ENCODE measurements at places on chromosomes 1 and 21.

DNA sequence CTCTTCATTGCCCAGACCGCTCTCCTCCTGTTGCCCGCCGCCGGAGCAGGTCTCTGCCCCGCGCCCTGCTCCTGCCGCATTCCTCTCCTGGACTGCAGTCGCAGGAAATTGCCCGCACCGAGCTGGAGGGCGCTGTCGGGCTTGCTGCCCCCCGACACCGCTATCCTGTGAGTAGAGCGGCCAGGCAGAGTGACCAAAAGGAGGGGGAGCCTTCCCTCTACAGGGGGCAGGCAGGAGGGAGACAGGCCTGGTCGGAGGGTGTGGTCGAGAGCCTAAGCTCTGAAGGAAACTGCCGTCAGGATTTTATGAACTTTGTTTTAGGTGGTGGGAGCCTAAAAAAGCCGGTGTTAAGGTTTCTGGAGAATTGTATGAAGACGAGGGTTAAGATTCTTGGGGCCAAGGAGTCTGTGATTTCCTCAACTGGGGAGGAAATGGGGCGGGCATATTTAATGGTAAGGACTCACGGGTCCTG, 517 bp downstream of the LRIG2 start:
- no peak for DNase-seq

DNA sequence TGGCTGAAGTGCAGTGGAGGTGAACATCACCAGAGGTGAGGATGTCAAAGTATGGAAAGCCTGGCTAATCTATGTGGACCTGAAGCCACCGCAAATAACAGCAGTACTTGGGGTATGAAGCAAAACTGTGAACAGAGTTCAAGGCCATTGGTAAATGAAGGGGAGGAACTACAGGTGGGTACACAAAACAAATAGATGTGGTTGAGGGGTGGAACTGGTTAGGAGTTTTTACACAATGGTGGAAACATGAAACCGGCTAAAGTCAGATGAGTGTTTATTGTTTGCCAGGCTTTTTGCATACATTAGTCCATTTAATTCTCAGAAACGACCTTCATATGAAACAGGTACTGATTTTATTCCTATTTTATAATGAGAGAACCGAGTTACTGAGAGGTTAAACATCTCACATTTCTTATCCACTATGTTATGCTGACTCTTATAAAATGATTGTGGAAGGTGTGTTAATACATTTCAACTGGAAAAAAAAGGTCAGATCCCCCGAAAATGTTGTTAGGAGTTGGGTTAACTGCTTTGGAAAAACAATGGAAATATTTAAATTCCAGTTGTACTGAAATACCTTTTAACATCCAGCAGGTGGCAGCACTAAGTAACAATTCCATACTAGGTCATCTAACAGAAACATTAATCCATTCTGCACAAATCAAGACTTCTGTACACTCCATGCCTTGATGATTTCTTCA, 44.3 kb upstream of the GTF2B start:
- DNase-seq: peak; percentile 66

- DNase-seq: no peak
These were observed 23.3 kb downstream of the UBASH3A start for GRCh38 chr21:42426876-42427480.

DNA sequence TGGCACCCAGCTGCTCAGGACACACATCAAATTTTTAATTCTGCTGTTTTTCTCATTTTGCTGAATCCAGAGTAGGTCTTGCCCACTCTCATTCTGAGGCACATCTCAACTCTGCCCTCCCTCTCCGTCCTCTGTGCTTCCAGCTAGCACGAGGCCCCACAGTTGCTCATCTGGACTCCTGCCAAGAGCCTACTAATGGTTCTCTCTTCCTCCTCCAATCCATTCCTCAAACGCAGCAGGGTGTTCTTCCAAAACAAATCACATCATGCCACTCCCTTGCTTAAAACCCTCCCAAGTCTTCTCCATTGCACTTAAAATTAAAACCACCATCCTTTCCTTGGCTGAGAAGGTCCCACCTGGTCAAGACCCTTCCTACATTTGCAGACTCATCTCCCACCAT, 49.8 kb upstream of the SCAF4 start:
- DNase-seq: no peak

DNA sequence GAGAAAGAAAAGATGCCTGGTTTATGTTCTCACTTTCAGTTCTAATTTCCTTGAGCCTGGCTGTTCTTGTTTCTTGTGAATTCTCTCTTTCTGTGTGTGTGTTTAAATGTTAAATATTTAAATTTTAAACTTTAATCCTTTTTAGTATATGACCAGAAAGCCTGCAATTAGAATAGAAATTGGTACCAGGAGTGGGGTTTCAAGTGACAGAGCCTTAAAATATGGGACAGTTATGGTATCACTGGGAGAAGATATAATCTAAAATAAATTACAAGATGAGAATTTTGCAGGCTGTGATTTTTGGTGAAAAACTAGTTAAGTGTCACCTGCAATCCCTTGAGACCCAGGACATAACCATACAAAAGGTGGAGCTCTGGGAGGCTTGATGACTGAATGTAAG, 81.4 kb downstream of the SYT6 start:
- no peak for DNase-seq

- peak; percentile 79 for DNase-seq
These were observed at the start of gene ENAH for GRCh38 chr1:225652729-225653462. ENAH (minus strand) TSS chr1:225653123; CDS start chr1:225652690, 433 bp downstream.

- no peak for DNase-seq
These were observed 73.9 kb upstream of the VTCN1 start for GRCh38 chr1:117284399-117285215.

DNA sequence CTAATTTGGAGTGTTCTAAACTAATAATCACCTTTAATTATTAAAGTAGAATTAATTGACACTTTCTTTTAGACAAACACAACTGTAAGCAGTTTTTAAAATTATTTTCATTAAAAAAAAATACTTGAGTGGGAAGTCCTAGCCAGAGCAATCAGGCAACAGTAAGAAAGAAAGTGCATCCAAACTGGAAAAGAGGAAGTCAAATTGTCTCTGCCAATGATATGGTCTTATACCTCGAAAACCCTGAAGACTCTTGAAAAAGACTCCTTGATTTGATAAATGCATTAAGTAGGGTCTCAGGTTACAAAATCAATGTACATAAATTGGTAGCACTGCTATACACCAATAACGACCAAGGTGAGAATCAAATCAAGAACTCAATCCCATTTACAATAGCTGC, 83.0 kb upstream of the GADD45A start:
- DNase-seq: no peak

DNA sequence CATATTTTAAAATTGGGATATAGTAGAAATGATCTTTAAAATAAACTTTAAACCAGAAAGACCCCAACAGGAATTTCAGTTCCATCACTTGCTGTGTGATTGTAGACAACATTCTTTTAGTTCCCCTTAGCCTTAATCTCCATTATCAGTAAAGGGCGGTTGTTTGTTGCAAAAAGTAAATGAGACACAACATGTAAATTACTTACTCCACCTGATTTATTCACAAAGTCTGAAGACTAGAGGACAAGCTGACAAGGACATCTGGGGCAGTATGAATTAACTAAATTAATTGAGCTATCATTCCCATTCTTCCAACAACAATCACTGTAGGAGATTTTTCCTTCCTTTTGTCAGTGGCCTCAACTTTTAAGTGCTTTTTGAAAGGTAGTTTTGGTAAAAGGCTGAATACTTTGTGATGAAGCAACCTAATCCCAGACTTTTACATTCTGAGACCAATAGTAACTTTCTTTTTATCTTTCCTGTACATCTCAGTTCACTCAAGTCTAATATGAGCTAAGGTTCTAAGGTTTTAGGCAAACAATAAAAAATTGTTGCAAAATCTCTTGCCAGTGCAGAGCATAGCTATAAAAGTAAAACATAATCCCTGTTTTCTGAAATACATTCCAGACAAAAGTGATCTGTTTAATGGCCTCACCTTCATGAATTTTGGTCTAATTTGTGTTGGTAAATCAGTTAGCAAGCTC, 6.2 kb downstream of the SLC19A2 start:
- peak; percentile 4 for DNase-seq

- DNase-seq: no peak
These were observed 44.2 kb upstream of the EXOSC10 start for GRCh38 chr1:11143907-11144306.

- DNase-seq: no peak
These were observed 15.2 kb downstream of the ADSS2 start for GRCh38 chr1:244436336-244437085.

DNA sequence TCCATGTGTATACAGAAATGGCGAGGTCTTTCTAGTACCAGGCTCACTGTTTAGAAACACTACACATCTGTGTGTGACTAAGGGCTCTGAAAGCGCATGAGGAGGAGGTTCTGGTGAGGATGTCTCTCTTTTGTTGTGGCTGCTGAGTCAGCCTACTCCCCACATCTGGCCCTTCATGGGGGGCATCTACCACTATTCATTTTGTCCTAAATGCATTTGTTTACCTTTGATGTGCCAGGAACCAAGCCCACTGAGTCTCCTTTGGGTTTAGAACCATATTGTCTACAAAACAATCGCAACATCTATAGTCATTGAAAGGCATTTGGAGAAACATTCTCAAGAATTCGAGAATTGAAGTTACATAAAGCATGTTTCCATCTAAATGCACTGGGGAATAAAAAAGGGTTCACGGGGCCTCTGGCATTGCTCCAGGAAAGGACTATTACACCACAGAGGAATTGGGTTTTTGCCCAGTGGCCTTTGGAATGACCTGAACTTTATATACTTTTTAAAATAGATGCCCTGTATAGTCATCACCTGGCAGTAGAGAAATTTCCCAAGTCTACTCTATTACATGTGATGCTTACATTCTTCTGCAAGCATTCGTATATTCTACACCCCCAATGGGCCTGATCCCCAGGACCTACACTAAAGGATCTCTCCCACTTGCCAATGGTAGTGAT, 35.1 kb upstream of the ADORA3 start:
- DNase-seq: no peak

DNA sequence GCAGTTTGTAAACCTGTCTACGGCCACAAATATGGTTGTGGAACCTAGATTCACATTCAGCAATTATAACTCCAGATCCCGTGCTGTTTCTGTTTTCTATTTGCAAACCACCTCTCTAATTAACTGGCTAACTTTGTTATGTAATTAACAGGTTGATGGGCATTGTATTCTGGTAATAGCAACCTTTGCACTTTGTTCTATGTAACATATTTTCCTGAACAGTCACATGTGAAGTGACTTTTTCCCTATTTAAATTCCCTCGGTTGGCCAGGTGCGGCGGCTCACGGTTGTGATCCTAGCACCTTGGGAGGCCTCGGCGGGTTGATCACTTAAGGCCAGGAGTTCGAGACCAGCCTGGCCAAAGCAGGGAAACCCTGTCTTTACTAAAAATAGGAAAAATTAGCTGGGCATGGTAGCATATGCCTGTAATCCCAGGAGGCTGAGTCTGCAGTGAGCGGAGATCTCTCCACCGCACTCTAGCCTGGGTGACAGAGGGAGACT, 1.4 kb downstream of the ACADM start:
- DNase-seq: no peak

GRCh38 chr1:9111957-9112356, 16.9 kb downstream of the GPR157 start:
- DNase-seq: peak; percentile 70

DNA sequence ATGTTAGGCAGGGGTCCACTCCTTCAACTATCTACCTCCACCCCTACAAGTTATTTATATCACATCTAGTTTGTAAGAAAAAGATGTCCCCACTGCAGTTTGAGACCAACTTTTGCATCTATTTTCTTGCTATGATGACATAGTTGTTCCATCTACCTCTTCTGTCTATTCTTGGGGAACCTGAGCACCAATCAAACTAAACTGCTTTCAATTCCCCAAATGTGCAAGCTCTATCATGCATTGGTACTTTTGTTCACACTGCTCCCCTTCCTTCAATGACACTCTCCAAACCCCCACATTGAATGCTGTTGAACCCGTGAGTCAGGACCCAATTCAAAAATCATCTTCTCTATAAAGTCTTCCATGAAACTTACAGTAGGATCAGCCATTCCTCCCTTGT, 16.0 kb upstream of the FRRS1 start:
- DNase-seq: no peak

- DNase-seq: no peak
These were observed 78.2 kb downstream of the NFIA start for GRCh38 chr1:61160526-61160925.

GRCh38 chr1:223538981-223539380, 126.5 kb downstream of the CAPN8 start:
- no peak for DNase-seq

GRCh38 chr1:225699336-225699735, 46.4 kb upstream of the ENAH start:
- no peak for DNase-seq

DNA sequence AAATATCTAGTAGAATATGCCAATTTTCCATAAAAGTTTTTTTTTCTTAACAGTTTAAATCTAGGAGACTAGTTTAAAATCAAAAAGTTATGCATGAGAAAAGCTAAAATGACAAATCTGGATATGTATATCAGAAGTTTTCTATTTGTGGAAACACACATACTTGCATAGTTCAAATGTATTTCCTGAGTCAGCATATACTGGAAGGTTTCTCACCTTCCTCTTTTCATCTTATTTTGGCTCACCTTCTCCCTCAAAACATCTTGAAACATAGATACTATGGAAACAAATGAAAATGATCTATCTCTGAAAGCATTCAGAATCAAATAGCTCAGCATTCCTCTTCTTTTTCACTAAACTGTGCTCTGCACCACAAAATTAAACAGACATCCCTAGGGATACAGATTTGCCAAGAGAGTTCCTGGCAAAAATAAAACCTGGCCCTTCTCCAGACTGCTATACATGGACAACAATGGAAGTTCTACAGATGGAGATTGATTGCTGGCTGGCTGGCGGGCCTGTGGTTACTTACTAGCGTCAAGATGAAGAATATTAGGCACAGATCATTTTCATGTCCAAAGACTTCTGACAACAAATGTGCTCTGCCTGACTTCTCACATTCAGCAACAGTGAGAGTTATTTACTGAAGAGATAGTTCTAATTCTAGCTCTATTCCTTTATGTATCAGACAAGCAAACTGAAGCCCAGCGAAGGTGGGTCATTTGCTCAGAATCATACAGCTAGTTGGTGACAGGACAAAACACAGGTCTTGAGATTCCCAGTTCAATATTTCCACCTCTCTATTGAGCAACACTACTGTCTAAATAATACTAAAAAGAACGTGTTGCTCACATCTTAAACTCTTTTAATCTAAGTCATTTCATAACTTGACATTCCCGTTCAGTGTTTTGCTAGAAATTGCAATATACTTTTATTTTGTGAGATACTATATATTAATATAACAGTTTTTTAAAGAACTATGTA, 26.6 kb downstream of the DIPK1A start:
- DNase-seq: no peak

DNA sequence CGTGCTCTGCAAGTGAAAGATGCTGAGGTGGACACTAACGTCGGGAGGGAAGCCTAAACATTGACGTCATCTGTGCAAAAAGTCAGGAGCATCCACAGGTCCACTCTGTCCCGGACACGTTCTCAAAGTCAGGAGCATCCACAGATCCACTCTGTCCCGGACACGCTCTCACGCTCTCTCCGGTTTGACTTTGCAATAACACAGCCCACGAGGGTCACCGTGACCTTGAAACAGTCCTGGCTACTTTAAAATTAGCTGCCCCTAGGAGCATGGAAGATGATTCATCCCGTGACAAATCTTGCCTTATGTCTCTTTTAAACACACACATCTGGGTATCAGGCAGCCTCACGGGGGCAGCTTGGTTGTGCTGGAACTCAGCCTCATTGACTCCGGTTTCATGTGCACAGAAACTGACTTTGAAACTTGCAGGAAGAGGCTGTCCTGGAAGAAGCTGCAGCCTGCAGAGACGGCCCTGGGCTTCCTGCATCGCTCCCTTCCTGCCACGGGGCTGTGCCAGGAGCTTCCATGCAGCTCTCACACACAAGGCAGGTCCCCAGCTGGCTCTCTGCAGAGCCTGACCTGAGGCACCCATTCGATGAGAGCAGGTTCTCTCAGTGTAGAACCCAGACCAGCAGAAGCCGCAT, 18.1 kb upstream of the COL18A1 start:
- DNase-seq: no peak

GRCh38 chr1:213905344-213905743, 82.4 kb upstream of the PROX1 start:
- no peak for DNase-seq
